ENCODE measurements at places on chromosomes 5 and 9.

- peak; percentile 32 for DNase-seq
These were observed 191.6 kb downstream of the C9orf152 start for GRCh38 chr9:110016340-110016739.

DNA sequence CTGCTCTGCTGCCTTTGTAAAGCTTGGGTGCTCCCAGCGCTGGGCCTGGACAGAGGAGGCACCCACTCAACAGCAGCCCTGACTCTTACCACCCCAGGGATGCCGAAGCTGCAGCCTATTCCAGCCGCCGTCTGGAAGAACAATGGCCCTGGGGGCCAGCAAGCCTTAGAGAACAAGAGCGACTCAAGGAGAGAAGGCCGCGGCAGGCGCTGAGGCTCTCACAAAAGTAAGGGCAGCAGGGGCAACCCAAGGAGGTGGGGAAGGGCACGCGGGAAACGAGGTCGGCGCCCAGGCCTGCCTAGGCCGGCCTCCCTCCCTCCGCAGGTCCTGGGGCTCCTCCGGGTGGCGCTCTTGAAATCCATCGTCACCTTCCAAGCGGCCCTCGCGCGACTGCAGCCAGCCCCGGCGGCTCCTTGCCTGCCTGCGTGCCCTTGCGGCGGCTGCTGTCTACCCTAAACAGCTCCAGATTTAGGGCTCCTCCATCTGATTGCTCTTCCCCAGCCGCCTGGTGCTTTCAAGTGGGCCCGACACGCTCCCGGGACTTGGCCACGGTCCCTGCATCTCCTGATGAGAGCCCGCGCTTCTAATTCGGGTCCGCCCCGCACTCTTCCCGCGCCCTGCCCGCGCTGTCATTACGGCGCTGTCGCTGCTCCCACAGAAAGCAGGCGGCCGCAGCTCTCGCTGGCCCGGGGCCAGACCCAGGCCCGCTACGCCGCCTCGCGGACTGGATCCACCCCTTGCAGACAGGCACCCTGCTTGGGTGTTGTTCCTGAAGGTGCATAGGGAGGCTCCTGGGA, 213.3 kb downstream of the SEMA6A start:
- DNase-seq, result peak; percentile 1

- DNase-seq, result no peak
These were observed 55.2 kb upstream of the ADRA1B start for GRCh38 chr5:159861086-159861485.

GRCh38 chr5:54646356-54647101, 129.0 kb downstream of the SNX18 start:
- no peak for DNase-seq

GRCh38 chr5:9479990-9480389, 65.9 kb downstream of the SEMA5A start:
- no peak for DNase-seq

DNA sequence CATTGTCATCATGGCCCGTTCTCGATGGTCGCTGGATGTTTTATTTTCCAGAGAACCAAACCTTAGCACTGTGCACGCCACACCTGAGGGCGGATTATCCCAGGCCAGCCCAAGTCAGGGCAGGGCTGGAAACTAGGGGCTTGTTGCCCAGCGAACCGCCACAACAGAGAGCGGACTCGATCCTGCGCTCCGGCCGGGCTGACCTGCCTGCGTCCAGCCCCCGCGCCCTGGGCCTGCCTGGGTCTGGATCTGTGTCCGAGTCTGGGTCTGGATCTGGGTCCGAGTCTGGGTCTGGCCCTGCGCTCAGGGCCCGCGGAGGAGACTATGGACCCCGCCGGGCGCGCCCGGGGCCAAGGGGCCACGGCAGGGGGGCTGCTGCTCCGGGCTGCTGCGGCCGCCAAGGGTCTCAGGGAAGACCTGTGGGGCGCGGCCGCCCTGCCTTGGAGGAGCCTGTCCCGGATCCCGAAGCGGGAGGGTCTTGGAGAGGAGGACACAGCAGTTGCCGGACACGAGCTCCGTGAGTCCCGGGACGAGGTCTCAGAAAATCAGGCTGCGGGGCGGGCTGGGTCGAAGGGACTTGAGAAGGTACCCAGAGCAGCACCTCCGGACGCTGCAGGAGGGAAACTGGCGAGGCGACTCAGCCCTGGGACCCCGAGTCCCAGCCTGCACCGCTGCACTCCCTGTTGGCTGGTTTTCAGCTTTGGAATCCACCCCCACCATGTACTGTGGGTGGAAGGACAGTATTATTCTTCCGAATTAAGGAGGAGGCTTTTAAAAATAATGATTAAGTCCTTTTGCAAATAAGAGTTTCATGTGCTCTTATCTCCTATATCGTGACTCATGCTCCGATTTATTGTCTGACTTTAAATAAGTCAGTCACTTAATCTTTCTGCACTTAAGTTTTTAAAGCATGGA, at the start of gene ANKDD1B:
ANKDD1B (plus strand) TSS at position 143 of the 915 bp plus-strand sequence; CDS start at position 325, 182 bp downstream.
- no peak for DNase-seq

- DNase-seq, result no peak
These were observed 3.5 kb downstream of the LMX1B start for GRCh38 chr9:126617003-126617822.

- peak; percentile 98 for DNase-seq
These were observed 18.4 kb upstream of the IL17B start for GRCh38 chr5:149397530-149397929.

DNA sequence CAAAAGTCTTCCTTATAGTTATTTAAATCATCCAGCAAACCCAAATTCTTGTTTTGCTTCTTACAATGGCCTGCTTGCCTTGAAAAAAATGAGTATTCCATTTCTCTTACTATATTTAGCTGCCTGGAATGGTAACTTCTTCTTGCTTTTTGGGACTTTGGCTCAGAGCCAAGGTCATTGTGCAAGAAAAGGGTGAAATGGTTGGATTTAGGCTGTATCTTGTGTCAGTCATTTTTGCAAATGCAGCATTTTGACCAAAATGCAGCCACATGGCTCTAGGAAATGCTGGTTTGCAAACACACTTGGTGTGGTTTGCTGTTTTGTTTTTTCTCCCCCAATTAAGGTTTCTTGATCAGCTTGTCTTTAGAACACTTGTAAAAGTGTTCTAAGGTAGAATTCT, 133.3 kb upstream of the ELL2 start:
- no peak for DNase-seq

GRCh38 chr5:2998106-2998505, 246.6 kb upstream of the IRX2 start:
- DNase-seq, result no peak

- DNase-seq, result peak; percentile 74
These were observed 27.8 kb downstream of the ROPN1L start for GRCh38 chr5:10469253-10470050.

DNA sequence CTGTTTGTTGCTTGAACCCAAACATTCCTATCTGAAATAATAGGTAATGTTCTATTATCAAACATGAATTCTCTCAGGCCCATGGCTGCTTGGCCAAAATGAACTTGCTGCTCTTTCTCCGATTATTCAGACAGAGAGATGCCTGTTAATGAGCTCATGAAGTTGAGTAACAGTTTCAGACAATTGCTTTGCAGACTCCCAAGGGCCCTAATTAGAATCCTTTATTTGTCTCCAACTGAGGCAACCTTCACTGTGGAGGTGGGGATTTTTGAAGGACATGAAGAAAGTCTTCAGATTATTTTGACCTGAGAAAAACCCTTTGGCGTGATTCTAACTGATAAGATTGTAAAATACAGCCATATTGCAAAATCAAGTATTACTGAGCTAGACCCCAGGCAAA, 466.7 kb downstream of the NFIB start:
- DNase-seq, result no peak

GRCh38 chr5:151123897-151124751, 33.5 kb downstream of the ANXA6 start:
- peak; percentile 7 for DNase-seq

GRCh38 chr9:68708513-68708912, 3.5 kb downstream of the PIP5K1B start:
- no peak for DNase-seq

DNA sequence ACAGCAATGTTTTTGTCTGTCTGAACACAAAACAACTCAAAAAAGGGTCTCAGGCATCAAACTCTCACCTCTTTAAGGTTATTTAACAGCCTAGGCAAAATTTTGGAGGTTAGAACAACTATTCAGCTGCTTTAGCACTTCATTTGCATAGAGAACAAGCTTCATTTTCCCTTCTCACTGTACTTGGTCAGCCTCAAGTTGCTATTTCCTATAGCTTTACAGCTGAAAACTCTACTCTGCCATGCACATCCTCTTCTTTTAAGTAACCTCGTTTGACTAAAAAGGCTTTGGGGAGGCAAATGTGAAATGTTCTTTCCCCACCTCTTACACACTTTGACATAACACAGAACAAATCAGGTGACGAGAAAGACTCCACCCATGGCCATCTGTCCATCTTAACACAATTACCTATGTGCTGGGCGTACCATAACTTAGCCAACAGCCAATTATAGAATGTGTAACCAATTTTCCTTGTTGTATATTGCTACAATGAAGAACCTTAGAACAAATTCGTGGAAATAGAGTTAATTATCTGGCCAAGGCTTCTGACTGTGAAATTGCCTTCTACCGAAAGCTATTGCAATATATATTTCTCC, 195.7 kb downstream of the DCP2 start:
- DNase-seq, result no peak

DNA sequence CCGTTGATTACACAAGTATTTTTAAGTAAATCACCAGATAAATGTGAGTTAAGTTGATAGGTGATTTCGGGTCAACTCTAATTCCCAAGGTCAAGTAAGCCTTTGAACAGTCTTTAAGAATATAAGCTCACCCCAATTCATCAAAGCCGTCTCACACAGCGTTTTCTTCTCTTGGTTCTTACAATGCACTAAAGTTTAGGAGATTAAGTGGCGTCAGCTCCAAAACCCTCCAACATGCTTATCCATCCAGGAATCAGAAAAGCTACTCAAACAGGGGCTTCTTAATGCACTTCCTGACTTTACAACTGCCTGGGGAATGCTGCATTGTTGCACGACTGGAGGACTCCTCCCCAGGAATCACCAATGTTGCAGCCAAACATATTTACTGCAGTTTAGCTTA, 206.2 kb upstream of the EFNA5 start:
- no peak for DNase-seq

DNA sequence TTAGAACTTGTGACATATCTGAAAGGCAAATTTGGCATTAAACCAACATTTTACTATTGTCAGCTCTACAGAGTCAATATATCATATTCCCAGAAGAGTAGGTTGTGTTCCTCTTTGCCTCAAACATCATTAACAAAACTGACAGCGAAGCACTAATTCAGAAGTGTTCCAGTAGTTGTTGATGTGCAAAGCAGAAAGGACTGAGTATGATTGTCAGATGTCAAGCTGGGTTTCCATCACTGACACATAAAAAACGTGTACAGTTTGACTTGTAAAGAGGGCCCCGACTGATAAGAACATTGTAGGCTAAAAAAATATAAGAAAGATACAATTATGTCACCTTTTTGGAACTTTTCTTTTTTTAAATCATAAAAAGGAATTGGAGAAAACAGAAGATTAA, 101.5 kb upstream of the ZNF608 start:
- DNase-seq, result no peak

DNA sequence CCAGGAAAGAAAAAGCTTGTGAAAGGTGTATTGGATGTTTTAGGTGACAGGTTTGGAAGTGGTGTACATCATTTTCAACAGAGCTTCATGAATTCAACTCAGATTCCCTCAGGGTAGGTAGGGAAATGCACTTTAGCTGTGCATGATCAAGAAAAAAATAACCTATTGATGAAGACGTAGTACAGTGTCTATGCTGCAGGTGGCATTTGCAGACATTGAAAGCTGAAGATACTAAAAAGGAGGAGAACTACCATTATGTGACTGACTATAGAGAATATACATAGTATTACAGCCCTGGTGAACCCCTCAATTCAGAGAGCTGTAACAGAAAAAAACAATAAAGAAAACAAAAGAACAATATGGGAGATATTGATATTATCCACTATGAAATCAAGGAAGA, 2344.7 kb upstream of the ACO1 start:
- DNase-seq, result no peak

DNA sequence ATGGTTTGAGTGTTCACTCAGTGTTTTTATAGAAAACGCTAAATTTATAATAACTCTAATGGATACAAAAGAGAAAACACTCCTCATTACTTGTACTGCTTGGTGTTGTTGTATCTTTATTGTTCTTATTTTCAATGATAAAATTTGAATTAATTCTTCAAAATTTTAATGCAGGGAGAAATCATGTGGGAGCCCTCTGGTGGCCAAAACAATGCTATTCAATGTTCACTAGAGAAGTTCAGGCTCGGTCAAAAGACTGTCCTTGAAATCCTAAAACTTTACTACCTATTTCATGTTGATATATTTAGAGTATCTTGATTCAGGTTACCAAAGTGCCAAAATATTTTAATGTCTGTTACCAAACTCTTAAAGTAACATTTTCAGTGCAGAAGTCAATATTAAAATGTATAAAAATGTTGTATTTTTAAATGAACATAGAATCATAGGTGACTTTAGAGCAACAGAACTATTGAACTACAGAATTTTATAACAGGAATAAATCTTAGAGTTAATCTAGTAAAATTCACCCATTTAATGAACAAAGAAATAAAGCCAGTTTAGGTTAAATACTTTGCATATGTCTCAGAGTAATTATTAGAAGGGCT, 1259.8 kb downstream of the PTPRD start:
- DNase-seq, result no peak

GRCh38 chr9:4299005-4299795, 668 bp downstream of the GLIS3 start:
- no peak for DNase-seq

All from GM04504 (cell line).